ENCODE measurements at places on chromosomes 3 and 15.
A peak's percentile ranks its signal among the peaks of the same experiment; 100 is the strongest.

- H3K4me3 ChIP-seq, result no peak overlapping the region
- no peak overlapping the region for H3K27ac ChIP-seq
- no peaks in the 10 kb centered on the region for H3K27me3 ChIP-seq
- peaks cover 6% of the 10 kb centered on the region for H3K4me1 ChIP-seq
- H3K36me3 ChIP-seq, result peaks cover 8% of the 10 kb centered on the region
- no peak for DNase-seq
Observed at GRCh38 chr3:38067508-38068233, 28.7 kb downstream of the DLEC1 start.

DNA sequence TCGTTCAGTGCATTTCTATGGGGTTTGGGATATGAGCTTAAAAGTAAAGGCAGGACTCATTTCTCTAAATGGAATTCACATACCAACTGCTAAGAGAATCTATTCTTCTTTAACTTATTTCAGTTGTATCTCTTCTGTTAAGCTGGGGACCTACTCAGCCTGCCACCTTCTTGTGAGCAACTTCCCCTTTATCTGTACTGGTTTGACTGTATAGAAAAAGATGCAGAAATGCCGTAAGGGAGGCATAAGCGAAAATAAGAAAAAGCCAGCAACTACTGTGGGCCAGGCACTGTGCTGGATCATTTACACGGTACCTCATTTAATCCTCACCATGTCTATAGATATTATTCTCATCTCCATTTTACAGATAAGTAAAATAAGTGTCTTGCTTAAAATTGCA is 38.4 kb downstream of the RBMS3 start:
- DNase-seq, result no peak
- no peaks in the 10 kb centered on the region for H3K27me3 ChIP-seq
- no peak overlapping the region for H3K4me3 ChIP-seq
- H3K36me3 ChIP-seq, result no peaks in the 10 kb centered on the region

- no peak overlapping the region for H3K4me3 ChIP-seq
- no peaks in the 10 kb centered on the region for H3K4me1 ChIP-seq
- no peaks in the 10 kb centered on the region for H3K36me3 ChIP-seq
- H3K27ac ChIP-seq, result no peak overlapping the region
Observed at GRCh38 chr3:57982561-57983243, 25.5 kb upstream of the FLNB start.

DNA sequence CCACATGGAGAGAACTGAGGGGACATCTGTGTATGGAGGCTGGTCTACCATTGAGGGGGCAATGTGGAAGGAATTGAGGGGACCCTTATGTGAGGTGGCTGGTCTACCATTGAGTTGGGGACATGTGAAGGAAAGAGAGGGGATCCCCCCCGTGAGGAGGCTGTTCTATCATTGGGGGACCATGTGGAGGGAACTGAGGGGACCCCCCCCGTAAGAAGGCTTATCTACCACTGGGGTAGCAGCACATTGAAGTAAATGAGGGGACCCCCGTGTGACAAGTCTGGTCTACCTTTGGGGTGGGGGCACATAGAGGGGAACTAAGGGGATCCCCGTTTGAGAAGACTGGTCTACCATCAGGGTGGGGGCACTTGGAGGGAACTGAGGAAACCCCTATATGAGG is 158.0 kb downstream of the FBLN2 start:
- H3K4me1 ChIP-seq, result no peaks in the 10 kb centered on the region
- no peak overlapping the region for H3K27ac ChIP-seq

GRCh38 chr3:152252755-152253154 is 16.0 kb upstream of the MBNL1 start:
- no peaks in the 10 kb centered on the region for H3K27me3 ChIP-seq
- no peaks in the 10 kb centered on the region for H3K4me1 ChIP-seq
- no peak for DNase-seq

GRCh38 chr3:138861798-138862197 is 27.1 kb upstream of the PIK3CB start:
- DNase-seq, result peak; percentile 68
- H3K27me3 ChIP-seq, result no peaks in the 10 kb centered on the region
- peaks cover 19% of the 10 kb centered on the region for H3K4me1 ChIP-seq
- H3K4me3 ChIP-seq, result peak overlapping the region; percentile 43
- H3K27ac ChIP-seq, result peak overlapping the region; percentile 61

GRCh38 chr15:90959894-90960293 is 5.2 kb downstream of the RCCD1 start:
- H3K36me3 ChIP-seq, result peaks cover 51% of the 10 kb centered on the region
- no peak overlapping the region for H3K27ac ChIP-seq
- peaks cover 7% of the 10 kb centered on the region for H3K4me1 ChIP-seq
- H3K27me3 ChIP-seq, result no peaks in the 10 kb centered on the region
- DNase-seq, result no peak

DNA sequence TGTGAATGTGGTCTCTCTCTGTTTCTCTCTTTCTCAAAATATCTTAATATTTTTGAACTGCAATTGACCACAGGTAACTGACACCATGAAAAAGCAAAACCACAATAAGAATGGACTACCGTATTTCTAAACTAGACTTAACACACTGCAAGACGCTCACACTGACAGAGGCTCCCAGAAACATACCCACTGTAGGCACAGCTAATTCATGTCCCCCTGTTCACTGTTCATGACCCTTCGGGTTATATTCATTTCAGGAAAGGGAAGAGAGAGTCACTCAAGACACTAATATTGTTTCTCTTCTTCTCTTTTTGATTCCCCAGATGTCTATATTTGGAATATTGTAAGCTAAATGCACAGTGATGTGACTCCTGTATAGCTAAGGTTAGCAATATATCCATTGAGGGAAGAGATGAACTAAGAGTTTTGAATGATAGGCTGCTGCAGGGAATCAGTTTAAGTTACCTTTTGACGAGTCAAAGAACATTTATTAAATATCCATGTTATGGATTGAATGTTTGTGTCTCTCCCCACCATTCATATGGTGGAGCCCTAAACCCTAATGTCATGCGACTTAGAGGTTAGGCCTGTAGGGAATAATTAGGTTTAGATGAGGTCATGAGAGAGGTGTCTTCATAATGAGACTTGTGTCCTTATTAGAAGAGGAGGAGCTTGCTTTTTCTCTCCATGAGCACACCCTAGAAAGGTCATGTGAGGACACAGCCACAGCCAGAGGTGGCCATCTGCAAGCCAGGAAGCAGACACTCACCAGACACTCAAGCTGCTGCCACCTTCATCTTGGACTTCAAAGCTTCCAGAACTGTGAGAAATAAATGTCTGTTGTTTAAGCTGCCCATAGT is 216.6 kb upstream of the GRM7 start:
- no peak overlapping the region for H3K27ac ChIP-seq
- H3K4me3 ChIP-seq, result no peak overlapping the region
- H3K27me3 ChIP-seq, result no peaks in the 10 kb centered on the region
- H3K36me3 ChIP-seq, result no peaks in the 10 kb centered on the region

DNA sequence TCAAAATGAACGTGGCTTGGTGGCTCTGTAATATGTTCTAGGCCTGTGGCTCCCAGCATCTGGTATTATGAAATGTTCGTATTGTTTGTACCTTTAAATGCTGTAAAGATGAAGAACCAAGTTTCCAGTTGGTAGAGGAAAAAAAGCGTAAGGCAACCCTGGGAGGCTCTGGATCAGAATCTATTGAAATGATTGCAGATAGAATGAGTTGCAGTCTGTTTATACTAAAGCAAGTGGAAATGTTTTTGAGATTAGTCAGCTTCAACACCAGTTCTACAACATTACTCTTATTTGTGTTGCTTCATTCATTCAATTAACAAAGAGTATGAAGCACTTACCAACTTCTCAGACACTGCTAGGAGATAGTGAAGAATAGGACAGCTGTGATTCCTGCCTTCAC is 5.3 kb downstream of the ARL6IP5 start:
- DNase-seq, result no peak
- H3K4me3 ChIP-seq, result no peak overlapping the region
- no peak overlapping the region for H3K27ac ChIP-seq
- H3K36me3 ChIP-seq, result no peaks in the 10 kb centered on the region

All from H9 (cell line).